ENCODE measurements at places on chromosomes 1 and 21. TPM values are rescaled to one million over a fixed set of nuclear protein-coding genes. Genes with fewer than 3 reads are reported as not detected.

NEK2 gene
- 2.4 TPM for total RNA-seq

WLS gene
- 61.7 TPM for total RNA-seq

CRNN gene
- total RNA-seq: not detected

SLC22A15 gene
- 16.1 TPM for total RNA-seq

LRRC42 gene
- total RNA-seq: 11.0 TPM

PLA2G2F gene
- total RNA-seq: not detected

C1orf56 gene
- 5.5 TPM for total RNA-seq

FAM151A gene
- 1.2 TPM for total RNA-seq

OR2M2 gene
- total RNA-seq: not detected

KRTAP19-4 gene
- not detected for total RNA-seq

VCAM1 gene
- total RNA-seq: 577 TPM

GNG12 gene
- 98.9 TPM for total RNA-seq

MYCL gene
- 4.2 TPM for total RNA-seq

OR2T35 gene
- total RNA-seq: not detected

UBL4B gene
- total RNA-seq: not detected

PPM1J gene
- total RNA-seq: 1.1 TPM

TARBP1 gene
- total RNA-seq: 36.8 TPM

IVL gene
- not detected for total RNA-seq

GSTM1 gene
- not detected for total RNA-seq

RIMS3 gene
- 6.8 TPM for total RNA-seq

OR2T11 gene
- 1.2 TPM for total RNA-seq

FMO1 gene
- not detected for total RNA-seq

C1QB gene
- 1,175 TPM for total RNA-seq

LRRC71 gene
- total RNA-seq: 0.13 TPM

OR6K3 gene
- total RNA-seq: not detected

Data from spleen (tissue), 13 donors.